ENCODE measurements at places on chromosomes 6 and 20.

DNA sequence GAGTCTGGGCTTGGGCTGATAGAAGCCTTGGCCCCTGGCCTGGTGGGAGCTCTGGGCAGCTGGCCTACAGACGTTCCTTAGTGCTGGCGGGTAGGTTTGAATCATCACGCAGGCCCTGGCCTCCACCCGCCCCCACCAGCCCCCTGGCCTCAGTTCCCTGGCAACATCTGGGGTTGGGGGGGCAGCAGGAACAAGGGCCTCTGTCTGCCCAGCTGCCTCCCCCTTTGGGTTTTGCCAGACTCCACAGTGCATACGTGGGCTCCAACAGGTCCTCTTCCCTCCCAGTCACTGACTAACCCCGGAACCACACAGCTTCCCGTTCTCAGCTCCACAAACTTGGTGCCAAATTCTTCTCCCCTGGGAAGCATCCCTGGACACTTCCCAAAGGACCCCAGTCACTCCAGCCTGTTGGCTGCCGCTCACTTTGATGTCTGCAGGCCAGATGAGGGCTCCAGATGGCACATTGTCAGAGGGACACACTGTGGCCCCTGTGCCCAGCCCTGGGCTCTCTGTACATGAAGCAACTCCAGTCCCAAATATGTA, 957 bp upstream of the VEGFA start:
- DNase-seq, result no peak

DNA sequence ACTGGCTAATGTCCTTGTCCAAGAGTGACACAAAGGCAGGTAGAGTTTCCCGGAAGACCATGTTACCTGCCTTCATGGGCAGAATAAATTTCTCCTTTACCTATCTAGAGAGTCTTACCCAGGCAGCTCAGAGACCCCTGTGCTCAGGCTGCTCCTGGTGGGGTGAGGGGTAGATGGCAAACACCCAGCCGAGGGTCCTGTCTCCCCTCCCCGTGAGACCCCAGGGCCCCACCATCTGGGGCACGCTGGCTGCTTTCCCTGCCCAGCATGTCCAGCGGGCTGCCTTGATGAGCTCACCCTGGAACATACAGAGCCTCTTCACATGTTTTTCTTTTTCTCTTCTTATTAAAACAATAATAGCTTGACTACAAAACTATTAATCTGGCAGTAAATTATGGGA, 116.5 kb downstream of the EDN3 start:
- no peak for DNase-seq

DNA sequence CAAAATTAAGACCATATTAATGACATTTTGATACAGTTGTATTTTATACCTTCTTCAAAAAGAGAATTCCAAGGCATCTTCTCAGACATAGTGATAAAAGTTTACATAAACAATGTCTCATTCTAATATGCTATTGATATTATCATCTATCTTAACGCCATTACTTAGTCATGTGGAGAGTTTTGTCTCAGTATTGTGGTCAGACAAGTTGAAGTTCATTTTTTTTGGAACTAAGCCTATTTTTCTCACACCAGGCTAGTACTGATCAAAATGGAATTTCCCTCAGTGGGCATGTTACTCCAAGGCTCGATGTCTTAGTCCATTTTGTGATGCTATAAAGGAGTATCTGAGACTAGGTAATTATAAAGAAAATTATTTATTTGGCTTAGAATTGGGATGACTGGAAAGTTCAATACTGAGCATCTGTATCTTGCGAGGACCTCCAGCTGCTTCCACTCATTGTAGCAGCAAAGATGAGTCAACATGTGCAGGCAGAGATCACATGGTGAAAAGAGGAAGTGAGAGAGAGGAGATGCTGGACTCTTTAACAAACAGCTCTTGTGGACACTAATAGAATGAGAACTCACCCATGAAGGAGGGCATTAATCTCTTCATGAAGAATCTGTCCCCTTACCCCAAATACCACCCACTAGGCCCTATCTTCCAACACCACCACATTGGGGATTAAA, 825.5 kb upstream of the MANEA start:
- no peak for DNase-seq

DNA sequence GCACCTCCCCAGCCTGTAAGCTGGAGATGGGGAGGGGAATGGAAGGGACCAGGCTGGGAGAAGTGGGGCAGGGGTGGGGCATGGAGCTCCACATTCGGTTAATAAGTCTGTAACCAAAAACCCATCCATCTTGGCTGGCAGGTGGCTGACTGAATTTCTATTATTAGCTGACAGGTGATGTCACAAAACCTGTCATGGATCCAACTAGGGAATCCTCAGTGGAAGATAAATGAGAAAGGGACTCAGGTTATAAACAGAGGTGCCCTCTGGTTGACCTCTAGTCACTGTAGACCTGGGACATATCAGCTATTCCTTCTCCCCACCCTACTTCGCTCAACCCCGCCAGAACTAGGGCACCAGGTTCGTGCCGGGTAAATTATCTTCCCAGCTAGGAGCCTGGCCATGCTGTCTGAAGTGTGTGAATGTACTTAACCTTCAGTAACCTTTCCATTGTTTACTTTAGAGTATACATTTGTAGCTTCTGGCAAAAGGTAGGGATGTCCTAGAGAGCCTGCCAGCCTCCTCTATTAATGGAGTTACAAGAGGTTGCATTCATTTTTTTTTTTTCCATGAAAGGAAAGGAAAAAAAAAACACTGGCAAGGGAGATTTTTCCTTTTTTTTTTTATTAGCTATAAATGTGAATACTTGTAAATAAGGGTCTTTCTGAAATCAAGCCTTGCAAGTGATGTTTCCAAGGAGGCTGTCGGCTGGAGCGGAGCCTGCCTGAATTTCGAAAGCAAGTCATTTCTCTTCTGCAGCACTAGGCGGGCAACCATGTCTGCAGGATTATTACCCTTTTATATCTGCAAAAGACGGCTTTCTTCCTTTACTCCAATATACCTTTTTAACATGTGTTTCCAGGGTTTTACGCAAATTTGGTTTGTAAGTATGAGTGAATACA, 135.9 kb downstream of the TMEM242 start:
- DNase-seq, result peak; percentile 94

DNA sequence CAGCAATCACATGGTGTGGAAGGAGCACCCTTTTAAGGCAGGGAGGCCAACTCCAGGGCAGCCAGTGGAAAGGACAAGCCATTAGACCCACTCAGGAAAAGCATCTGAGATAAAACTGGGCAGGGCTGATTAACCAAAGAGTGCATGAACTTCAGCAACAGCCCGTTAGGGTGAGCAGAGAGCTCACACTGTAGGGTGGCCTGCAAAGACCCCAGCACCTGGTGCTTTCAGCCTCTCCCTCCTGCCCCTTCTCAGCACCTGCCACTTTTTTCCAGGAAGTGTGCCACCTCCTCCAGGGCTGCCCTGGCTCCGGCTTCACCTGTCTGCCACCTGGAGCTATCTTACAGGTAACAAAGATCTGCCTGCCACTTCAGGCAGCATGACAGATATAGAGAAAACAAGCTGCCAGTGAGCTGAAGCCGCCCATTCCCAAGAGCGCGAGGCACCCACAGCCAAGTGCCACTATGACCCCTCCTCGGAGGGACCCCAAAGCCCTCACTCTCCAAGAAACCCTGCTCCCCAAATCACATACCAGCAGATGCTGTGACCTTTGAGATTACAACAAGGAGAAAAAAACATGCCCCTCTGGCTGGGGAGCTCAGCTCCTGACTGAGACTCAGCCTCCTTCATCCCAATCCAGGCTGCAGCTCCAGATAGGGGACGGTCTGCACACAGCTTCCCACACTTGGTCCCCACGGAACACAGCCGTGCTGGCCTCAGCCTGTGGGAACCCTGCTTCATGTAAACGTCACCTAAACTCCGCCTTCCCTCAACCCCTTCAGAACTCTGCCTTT, 71.2 kb downstream of the ABHD12 start:
- no peak for DNase-seq

DNA sequence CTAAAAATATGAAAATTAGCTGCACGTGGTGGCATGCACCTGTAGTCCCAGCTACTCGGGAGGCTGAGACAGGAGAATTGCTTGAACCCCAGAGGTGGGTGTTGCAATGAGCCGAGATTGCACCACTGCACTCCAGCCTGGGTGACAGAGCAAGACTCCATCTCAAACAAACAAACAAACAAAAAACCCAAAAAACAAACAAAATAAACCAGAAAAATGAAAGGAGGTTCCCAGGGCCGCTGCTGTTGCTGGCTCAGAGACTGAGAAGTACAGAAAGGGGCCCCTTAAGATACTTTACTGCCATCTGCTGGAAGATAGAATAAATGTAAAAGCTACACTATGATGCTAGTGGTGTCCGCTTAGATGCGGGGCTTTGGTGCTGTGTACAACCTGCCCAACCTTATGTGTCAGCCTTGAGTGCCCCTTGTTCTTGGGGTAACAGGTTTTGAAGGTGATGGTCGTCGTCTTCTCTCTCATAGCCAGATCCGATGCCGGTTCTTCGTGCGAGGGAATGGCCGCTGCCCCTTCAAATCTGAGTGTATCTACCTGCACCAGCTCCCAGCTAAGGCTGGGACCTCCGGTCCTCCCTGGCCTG, 2.8 kb upstream of the FANCE start:
- DNase-seq, result peak; percentile 59

DNA sequence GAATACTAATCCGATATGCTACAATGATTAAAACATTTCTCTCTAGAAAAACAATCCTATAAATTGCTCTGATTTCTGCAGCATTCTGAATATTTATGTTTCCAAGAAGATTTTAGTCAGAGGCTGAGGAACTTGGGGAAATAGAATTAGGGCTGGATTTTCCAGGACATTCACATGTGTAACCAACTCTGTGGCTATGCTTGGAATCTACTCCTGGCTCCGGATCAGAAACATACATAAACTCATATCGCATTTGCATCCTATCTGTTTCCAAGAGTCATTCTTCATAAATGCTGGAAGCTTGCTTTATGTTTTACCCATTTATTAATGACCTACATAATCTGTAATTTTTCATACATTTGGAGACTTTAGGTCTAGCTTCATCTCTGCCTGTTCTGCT, 459.9 kb upstream of the MARCKS start:
- DNase-seq, result no peak

DNA sequence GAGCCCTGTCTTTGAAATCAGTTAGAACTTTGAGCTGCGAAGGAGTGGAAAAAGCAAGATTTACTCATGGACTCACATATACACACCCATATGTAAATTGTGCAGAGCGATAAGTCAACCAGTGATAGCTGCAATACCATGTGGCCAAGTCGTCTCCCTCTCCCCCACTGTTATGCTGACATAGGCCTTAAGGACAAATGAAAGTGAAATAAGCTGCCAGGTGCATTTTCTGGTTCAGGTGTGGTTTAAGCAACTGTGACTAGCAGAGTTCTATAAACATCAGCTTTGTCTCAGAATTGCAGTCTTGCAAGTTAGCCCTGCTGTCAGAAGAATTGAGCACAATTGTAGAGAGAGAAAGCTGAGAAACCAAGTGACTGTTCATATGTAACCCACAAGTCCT, 9.6 kb downstream of the FAM83B start:
- peak; percentile 83 for DNase-seq

GRCh38 chr6:144862769-144863168, 577.6 kb downstream of the UTRN start:
- DNase-seq, result no peak

- no peak for DNase-seq
Measured at GRCh38 chr6:90028066-90028778, 134.0 kb downstream of the GJA10 start.

GRCh38 chr6:9537381-9537780, 877.5 kb downstream of the TFAP2A start:
- no peak for DNase-seq

DNA sequence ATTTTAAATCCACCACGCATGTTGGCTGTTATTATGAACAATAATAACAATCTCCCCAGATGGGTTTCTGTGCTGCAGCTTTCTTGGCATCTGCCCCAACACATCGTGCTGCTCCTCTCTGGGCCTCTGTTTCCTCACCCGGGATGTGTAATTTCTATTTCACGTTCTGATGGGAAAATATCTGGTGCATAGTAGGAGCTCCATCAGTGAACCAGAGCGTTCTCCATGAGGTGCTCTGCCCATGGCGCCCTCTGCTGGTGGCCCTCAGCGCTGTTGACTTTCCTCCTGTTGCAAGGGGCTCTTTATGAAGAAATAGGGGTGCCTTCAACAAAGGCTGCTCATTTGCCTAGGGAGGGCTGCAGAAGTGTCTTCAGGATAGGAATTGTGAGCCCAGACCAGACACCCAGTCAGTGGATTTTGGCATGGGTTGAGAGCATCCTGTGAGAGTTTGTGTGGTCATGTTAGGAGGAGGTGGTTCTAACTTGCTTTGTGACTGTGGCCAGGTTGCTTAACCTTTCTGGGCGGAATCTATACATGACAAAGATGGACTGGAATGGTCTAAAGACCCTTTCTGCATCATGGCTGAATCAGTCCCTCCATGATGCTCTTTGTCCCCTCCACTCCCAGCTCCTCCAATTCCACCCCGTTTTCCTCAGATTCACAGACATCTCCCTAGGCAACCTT, 8.1 kb downstream of the SCRT2 start:
- no peak for DNase-seq

- no peak for DNase-seq
Measured at GRCh38 chr6:149130090-149130489, 187.4 kb upstream of the TAB2 start.

GRCh38 chr6:40816601-40817000, 222.4 kb downstream of the UNC5CL start:
- no peak for DNase-seq

- DNase-seq, result no peak
Measured at GRCh38 chr6:129893640-129894039, 32.5 kb upstream of the TMEM244 start.

- no peak for DNase-seq
Measured at GRCh38 chr6:91181416-91181815, 594.5 kb upstream of the MAP3K7 start.

DNA sequence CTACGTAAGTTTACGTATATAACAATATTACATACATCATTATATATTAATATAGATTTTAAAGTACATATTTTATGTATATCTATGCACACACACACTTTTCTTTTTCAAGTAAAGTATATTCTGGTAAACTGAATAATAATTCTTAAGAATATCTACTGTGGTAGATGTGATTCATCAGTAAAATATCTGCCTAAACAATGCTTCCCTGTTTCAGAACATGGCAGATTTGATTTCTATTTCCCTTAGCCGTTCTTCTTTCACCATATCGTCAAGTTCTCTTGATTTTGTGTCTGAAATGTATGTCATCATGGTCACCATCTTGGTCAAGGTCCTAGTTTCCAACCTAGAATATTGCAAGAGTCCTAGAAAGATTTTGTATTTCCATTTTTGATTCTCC, 195.6 kb downstream of the HDGFL1 start:
- no peak for DNase-seq

GRCh38 chr6:170455335-170455979, 97.7 kb downstream of the PSMB1 start:
- DNase-seq, result no peak

GRCh38 chr20:36883977-36884535, 8.1 kb downstream of the TLDC2 start:
- no peak for DNase-seq
